Posterior cingulate gyrus (tissue), 11 donors: ENCODE measurements at places on chromosomes 6 and 20.
A peak's percentile ranks its signal among the peaks of the same experiment; 100 is the strongest.

DNA sequence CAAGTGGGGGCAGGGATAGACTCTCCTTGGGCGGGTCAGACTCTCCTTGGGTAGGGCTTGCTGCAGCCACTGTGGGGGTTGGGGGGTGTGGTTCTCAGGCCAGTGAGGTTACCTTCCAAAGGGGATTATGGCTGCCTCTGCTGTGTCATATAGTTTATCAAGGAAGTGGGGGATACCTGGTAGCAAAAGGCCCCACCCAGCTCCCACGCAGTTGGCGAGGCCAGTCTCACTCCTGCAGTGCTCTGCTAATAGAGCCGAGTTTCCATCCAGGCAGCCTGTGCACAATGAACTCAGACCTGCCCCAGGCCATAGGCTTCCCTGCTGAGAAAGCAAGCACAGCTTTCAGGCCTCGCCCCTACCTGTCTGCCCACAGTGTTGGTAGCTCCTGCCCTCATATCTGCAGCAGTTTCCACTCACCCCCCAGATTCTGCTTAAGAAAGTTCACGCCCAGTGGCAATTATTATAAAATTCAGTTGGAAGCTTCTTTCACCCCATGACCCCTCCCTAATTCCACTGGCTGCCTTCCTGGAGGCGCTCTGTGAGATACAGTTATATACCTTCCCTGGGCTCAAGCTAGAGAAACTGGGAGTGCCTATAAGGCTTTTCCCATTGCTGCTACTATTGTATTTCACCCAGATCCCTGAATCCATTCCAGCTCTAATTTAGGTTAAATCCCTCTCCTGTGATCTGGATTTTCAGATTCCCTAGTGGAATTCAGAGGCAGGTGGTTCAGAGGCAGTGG is 56.1 kb downstream of the HDDC2 start:
- DNase-seq, result no peak

DNA sequence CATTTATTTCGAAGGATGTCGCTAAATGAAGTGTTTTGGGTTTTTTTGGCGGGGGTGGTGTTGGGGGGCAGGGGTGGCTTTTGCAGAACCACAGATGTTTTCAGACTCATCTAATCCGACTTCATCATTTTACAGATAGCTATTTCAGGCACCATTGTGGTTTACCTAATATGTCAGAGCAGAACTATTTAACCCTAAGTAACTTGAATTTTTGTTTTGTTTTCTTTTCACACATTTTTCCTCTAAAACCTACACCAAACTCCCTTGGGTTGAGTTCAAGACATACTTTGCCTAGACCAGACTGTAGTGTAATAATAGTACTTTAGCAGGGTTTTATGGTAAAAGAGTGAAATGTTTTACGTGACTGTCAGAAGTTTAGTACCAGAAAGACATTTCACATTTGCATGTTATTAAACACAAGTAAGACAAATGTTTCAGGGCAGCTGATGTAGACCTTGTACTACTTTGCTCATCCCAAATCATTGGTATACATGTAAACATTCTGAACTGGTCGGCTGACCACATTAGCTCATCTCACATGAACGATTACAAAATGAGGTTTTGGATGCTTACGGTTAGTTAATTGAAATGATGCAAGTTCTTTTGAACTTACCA is 37.7 kb downstream of the MAP3K4 start:
- DNase-seq, result no peak

DNA sequence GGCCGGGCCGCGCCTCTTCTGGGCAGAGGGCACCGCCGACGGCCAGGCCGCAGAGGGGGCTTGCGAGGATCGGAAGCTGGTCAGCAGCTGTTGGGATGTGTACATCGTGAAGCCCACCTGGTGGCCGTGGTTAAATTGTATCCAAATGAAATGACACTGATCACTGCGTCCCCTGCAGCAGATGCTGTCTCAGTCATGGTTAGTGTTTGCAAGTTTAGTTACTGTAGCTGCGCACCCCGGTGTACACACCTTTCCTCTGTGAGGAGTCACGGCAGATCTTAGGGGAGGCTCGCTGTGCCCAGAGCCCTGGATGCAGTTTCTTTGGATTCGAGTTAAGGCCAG is 653 bp downstream of the NAA20 start:
- no peak for DNase-seq

GRCh38 chr20:58584881-58585752 is 66.0 kb upstream of the STX16 start:
- peak; percentile 24 for DNase-seq

DNA sequence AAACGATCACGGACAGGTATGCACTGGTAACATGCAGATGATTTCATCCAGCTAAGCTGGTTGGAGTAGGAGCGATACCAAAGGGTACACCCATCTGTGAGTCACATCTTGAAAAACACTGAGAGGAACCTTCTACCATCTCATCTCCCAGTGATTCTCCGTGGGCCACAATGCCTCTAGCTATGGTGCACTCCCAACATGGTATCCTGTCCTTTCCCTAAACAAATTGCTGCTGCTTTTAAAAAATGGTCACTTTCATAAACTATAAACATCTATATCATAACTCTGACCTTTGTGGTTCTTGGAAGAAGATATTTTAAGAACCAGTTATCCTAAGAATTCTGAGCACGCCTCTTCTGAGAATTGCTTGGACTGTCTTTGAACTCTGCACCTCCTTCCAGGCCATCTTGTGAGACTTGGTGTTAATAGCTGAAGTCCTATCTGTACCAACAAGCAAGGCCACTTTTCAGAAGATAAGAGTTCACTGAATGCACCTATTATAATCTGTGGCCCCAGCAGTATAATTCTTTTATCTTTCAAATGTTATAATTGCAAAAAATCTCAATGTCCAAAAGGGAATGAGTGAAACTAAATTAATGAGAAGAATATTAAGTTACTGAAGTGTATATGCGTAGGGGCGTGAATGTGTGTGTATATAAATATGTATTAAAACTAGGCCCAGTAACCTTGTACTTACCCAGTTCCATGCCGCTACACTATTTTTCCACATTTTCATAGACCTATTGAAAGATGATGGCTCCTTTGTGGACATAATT is 70.5 kb upstream of the TPD52L1 start:
- DNase-seq, result no peak
